ENCODE measurements at places on chromosomes 5 and 9.

- DNase-seq, result no peak
Observed at GRCh38 chr9:36798350-36799065, 225.8 kb downstream of the MELK start.

GRCh38 chr5:177403102-177403791 is 2.8 kb upstream of the PFN3 start:
- peak; percentile 67 for DNase-seq

DNA sequence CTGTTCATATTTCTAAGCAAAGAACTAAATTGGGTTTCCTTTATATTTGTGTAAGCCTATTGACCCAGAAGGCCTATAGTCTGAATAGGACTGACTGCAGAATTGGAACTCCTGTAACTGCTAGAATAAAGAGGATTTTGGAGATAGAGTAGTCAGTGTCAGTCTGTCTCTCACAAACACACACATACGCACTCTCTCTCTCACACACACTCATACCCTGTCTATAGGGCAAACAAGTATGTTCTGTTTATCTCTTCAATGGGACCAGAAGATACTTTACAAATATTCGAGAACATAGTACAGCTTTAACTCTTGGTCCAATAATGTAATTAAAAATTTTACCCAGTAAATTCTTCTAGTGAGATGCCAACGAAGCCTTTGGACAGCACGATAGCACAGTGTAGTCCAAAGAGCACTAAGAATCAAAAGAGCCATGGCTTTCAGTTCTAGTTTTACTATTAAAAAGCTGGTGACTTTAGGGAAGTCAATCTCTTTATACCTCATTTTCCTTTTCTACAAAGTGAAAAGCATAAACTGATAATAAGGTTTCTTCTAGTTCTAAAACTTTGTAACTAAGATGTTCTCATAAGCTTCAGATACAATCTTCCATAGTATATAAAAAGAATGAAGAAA is 19.3 kb downstream of the ABHD17B start:
- DNase-seq, result no peak

- DNase-seq, result no peak
Observed at GRCh38 chr5:96691503-96692303, 29.5 kb downstream of the CAST start.

DNA sequence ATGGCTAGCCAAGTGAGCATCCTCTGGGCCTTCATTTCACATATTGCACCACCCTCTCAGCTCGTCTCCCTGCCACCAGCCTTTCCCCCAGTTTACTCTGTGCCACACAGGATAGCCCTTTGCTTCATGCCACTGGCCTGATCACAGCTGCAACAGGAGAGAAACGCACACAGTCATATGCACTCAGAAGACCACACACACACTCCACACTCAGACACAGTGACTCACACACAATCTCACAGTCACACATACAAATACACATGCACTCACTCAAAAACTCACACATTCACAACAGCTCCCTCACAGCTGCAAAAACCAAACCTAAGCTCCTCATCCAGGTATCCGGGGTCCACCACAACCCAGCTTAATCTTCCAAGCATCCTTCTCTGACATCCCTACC is 38.7 kb downstream of the TTC39B start:
- DNase-seq, result no peak

- DNase-seq, result no peak
Observed at GRCh38 chr5:71910741-71911140, 191.7 kb downstream of the CARTPT start.

GRCh38 chr9:14961372-14962068 is 51.3 kb upstream of the FREM1 start:
- DNase-seq, result no peak

DNA sequence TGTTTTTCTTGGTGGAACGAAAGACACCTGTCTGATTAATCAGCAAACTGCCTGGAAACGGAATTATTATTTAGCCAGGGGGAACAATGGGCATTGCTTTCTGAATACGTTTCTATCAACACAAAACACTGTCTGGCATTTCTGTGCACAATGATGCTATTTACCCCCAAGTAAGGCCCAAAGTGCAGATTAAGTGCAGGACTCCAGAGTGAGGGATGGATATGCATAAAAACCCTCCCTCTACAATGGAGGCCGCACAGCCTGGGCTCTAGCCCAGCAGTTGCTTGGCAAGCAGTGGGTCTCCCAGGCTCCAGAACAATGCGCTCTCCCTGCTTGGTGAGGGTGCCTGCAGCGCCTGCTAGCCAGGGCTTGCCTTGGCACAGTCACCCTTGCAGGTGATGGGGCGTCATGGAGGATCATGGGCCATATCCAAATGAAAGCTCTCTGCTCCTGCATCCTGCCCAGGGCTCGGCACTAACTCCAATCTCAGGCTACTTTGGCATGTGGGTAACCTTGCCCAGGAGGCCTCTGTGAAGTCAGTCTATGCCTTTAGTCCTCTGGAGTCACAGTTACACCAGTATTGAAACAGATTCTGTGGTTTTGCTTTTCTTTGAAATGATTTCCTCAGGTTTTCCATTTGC is 11.5 kb upstream of the SPATA24 start:
- DNase-seq, result no peak

DNA sequence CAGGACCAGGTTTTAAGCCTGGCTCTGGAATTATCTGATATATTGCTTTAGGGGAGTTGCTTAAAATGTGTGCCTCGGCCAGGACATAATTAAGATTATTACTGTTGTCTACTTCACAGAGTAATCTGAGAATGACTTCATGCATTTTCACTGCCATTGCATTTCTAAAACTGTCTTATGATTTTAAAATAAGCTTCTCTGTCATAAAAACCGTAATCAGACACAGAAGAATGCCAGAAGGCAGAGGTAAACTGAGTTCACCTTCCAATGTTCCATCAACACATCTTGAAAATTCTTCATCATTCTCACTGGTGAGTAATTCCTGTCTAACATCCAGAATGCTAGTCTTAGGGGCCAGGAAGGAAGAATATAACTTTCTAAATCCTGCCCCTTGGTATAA is 47.1 kb downstream of the ISOC1 start:
- no peak for DNase-seq

- DNase-seq, result no peak
Observed at GRCh38 chr5:151146061-151146460, 11.5 kb downstream of the ANXA6 start.

DNA sequence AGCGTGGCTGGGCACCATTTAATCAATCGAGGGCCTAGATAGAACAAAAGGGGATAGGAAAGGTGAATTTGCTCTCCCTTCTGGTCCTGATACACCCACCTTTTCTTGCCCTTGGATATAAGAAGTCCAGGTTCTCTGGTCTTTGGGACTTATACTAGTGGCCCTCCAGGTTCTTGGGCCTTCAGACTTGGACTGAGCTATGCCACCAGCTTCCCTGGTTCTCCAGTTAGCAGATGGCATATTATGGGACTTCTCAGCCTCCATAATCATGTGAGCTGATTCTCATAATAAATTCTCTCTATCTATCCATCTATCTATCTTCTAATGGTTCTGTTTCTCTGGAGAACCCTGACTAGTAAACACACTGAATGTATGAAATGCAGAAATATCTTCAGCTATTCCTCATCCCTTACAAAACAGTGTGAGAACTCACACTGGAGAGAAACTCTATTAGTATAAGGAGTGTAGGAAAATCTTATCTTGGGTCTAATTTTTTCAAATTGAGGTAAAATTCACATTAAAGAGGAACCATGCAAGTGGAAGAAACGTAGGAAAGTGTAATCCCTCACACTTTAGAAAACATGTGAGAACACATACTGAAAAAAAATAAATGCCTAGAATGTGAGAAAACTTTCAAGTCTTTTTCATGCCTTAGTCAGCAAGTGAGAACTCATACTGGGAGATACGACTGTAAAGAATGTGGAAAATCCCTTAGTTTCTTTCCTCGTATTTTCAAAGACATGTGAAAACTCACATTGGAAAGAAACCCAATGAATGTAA is 15.5 kb downstream of the PCDHB15 start:
- no peak for DNase-seq

DNA sequence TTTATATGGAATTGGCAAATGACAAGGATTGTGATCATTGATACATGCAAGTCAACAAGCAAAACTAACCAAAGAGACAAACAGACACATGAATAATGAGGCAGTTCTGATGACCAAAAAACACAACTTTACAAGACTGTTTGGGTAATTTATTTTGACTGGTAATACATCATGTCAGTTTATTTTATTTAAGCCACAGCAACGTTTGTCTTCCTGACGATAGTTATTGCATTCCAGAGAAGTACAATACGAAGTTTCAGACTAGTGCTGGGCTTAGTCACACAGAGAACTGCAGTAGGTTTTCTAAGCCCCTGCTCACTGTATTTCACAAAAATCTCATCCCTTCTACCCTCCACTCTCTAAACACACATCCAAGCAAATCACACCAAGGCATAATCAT is 514.2 kb downstream of the RAB3C start:
- DNase-seq, result no peak

- DNase-seq, result no peak
Observed at GRCh38 chr9:75096796-75097195, 8.5 kb downstream of the OSTF1 start.

GRCh38 chr5:65440456-65440855 is 41.3 kb downstream of the ADAMTS6 start:
- DNase-seq, result no peak

GRCh38 chr9:75639971-75640610 is 250.4 kb upstream of the PCSK5 start:
- no peak for DNase-seq
